Stimulated activated CD4-positive, alpha-beta T cell treated with anti-CD3 and anti-CD28 coated beads, Interleukin-1b, Interleukin-23, amount 100 ng/mL, for 1 hour (primary cell): ENCODE measurements at places on chromosomes 2 and 18.
A peak's percentile ranks its signal among the peaks of the same experiment; 100 is the strongest.

DNA sequence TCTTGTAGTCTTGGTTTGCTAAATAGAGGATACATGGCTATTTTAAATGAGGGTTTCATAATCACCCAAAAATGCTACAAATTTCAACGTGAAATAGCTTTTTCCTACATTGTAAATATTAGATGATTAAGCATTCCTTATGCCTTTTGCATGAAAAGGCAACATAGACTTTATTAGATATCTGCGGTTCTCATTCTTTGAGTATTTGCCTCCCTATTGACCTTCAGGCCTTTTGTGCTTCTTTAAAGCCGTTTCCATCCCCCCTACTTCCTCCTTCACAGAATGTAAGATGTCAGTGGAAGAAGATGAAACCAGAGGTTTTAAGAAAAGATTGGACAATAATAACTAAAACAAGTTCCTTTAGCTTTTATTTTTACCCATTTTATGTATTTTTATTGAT is 144.1 kb downstream of the UBE2E3 start:
- no peak for DNase-seq

GRCh38 chr18:32909798-32910561 is 137.2 kb upstream of the KLHL14 start:
- no peak for DNase-seq

GRCh38 chr18:23136326-23137096 is 1.2 kb downstream of the CABLES1 start:
- no peak for DNase-seq

DNA sequence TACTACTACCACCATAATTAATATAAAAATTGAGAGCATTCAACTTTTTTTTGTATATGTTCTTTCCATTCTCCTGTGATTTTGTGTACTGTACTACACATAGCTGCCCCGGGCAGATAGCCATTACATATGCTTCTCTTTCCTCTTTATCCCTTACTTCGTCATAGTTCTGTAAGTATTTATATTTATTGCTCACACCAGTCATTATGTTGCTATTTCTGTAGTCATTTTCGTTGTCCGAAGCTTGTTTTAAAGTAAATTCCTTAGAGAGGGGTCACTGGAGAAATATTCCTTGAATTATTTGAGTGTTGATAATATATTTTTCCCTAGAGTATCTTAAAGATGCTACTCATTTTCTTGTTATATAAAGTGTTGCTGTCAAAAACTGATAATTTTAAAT is 144.0 kb downstream of the CLIP4 start:
- no peak for DNase-seq

DNA sequence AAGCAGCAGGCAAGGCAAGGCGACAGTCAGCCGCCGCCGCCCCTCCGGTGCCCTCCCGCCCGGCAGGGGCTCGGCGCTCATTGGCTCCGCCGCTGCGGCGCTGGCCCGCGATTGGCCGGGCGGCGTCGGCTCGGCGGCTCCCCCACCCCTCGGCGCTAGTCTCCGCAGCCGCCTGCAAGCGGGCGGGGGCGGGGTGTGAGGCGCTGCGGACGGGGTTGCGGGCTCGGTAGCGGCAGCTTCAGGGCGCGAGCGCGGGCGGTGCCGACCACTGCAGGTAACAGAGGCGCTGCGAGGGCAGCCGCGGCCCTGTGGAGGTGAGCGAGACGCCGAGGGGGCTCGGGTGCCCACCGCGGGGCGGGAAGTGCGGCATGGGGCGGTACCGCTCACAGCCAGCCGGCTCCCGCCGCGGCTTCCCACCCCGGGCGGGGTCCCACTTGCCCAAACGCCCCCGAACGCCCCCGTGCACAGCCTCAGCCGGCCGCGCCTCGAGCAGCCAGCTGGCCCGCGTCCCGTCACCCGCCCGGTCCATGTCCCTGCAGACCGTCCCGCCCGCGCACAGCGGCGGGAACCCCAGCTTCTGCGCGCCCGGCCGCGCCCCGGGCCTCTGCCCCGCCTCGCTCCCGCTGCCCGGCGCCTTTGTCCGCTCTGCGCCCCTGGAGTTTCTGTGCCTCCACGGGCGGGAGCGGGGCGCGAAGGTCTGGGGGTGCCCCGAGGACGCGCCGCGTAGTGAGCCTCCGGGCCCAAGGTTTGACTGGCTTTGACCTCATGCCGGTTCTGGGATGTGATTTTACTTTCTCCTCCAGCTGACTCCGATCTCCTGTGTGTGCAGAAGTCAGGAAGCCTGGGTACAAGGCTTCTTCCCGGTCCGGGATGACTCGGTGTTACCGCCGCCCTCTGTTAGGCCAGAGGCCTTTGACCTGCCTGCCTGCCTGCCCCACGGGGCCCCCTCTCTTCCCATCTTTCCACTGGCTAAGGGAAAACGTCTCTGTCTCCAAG is at the start of gene SANBR:
Gene SANBR, plus strand, starts transcription at position 158 of the 996 bp plus-strand sequence. CDS start 4,480 bp downstream, outside the sequence.
- DNase-seq = peak; percentile 72

DNA sequence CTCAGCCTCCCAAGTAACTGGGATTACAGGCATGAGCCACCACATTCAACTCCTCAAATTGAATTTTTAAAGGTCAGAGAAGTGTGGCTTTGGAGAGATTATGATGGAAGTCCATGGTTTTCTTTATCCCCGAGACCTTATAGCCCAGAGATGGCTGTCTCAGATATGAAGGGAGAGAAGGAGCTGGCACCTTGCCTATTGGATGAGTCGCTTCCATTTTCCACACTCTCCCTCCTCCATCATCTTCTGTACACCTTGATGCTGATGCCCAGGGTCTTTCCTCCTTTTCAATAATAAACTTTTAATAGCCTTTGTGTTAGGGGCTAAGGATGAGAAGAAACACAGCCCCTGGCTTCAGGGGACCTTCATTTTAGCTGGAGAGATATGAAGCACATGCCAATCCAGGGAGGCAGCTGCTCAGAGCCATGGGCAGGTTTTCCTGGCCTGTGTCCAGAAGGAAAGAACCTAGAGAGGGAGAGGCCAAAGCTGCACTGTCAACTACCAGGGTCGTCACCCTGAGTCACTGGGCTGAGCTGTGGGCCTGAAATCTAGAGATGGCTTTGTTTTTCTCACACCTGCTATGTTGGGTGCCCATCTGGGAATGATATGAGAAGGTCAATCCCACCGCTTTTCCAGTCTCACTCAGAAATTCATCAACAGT is 146.0 kb upstream of the SERTAD2 start:
- DNase-seq = no peak

DNA sequence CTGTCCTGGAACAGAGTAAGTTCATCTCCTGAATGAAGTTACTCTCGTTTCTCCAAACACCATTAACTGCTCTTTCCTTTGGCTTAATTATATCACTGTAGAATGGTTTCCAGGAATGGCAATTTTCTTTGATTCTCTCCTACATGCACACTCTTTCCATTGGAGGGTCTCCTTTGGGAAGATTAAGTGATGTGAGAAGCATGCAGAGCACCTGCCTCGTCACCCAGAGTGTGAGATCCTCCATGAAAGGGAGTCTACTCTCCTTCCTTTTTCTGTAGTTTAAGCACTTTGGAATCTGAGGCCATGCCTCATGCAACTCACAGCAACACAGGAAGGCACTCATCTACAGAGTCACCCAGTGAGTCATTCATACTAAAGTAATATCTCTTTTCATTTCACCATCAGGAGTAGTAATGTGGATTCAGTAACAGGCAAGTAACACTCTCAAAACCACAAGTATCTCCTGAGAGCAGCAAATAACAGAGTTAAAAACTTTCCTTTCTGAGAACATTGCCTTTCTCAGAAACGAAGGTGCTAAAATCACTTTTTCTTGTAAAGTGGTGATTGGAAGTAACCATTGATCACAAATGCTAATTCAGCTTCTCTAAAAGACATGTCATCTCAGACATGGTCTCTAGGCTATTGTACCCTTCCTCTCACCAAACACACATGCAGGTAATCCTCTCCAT is 52.8 kb upstream of the IL1RL1 start:
- DNase-seq = no peak

DNA sequence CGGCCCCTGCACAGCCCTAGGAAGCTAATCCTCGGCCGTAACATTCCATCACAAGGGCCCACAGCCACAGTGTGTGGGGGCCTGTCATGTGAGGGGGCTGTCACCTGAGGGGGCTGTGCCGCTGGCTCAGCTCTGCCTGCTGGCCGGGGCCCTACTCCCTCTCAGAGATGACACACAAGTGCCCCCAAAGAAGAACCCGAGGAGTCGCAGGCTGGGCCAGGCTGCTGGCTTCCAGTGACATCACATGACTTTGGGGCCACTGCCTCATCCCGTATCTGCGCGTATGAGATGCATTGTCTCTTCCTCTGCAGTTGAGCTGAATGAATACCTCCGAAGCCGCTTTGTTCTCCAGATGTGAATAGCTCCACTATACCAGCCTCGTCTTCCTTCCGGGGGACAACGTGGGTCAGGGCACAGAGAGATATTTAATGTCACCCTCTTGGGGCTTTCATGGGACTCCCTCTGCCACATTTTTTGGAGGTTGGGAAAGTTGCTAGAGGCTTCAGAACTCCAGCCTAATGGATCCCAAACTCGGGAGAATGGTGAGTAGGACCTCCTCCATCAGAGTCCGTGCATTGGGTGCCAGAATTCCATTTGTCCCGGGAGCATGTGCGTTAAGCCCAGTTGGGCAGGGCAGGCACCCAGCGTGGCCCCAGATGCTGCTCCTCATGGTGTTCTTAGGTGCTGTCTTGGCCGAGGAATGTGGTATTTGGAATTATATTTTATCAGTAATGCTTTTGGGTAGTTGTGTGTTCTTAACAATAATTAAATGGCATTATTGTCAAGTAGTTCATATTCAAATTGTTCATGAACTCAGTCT is at the start of gene CNDP1:
Gene CNDP1, plus strand, starts transcription at position 351 of the 820 bp plus-strand sequence. Its CDS starts 168 bp downstream, at position 519.
- no peak for DNase-seq

- no peak for DNase-seq
These were observed 331.2 kb upstream of the MYT1L start for GRCh38 chr2:2662037-2662846.

DNA sequence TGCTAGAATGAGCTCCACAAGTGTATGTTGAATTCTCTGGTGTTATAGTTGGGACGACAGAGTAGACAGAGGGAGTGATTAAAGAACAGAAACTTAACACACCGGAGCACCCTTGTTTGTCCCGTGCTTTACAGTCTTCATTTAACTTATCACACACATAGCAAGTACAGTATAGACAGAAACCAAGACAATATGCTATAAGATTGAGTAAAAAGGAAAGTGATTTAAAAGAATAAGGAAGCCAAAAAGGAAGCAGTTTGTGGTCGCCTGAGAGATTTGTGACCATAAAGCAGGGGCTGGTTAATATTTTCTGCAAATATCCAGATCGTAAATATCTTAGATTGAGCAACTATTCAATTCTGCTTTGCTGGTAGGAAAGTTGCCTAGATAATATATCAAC is 1128.4 kb downstream of the TSN start:
- DNase-seq = no peak

DNA sequence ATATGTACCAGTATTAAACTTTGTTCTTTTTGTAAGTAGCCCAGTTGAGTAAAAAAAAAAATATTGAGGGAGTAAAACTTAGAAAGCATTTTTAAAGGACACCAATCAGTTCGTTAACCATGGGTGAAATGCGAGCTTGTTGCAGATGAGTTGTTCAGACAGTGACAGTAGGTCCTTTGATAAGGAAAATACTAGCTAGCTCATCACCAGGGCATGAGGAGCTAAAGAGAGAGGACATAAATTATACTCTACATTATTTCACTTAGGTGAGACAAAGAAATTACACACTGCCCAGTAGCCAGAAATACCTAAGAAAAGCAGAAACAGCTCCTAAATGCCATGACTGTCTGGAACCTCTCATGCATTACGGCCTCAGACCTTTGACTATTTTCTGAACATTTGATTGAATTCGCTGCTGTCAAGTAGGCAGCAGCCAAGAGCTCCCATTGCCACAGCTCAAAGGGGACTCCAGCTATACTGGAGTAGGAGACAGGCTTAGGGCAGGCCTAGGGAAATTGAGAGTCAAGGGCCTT is 2.6 kb upstream of the HNRNPLL start:
- no peak for DNase-seq
